ENCODE measurements at places on chromosomes 1 and 21.

DNA sequence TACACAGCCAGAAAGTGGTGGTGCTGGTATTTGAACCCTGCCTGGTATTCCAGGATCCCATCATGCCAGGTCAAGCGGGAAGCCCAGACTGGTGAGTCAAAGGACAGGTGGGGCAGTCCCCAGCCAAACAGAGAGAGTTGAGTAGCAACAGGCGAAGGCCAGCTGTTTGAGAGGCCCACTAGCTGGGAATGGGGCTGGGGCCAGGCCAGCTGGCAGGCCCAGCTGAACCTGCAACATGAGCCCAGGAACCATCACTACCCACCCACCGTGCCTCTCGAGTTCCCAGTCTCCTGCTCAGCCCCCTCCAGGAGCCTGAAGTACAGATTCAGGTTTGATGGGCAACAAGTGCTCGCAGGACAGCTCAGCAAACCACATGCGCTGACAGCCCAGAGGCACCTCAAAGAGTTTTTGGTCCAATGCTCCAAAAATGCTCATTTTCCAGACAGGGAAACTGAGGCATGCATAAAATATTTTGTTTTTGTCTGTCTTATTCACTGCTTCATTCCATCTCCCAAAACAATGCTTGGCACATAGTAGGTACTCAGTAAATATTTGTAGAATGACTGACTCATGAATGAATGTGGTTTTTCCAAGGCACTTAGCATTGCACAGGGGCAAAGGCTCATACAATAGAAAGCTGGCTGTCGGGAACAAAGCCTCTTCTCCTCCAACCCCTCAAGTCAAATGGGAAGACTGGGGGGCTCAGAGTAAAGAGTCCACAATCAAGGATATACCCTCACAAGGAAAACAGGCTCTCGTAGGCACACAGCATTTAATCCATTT lies 42.5 kb upstream of the CLIC4 start:
- no peaks in the 10 kb centered on the region for H3K36me3 ChIP-seq
- H3K27me3 ChIP-seq, result no peaks in the 10 kb centered on the region
- peaks cover 6% of the 10 kb centered on the region for H3K4me1 ChIP-seq
- DNase-seq, result no peak
- H3K27ac ChIP-seq, result no peak overlapping the region

DNA sequence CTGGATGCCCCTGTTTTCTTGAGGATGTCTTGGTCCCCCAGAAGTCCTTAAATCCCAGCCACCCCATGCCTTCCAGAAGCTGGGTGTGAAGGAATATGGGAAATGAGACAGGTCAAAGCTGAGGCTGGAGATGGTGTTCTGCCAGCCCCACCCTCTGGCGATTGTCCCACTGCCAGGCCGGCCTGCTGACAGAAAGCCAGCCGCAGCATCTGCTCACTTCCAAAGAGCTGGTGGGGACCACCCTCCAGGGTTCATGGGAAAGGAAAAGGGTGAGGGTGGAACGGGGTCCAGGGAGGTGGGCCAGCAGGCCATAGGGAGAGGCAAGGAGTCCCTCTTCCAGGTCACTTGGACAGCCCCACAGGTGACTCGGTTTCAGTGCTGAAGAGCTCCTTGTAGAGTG lies 1.9 kb upstream of the LINGO4 start:
- no peaks in the 10 kb centered on the region for H3K36me3 ChIP-seq
- H3K27me3 ChIP-seq, result peaks cover 1% of the 10 kb centered on the region
- H3K4me3 ChIP-seq, result no peak overlapping the region
- DNase-seq, result no peak

- peaks cover 52% of the 10 kb centered on the region for H3K4me1 ChIP-seq
- H3K27ac ChIP-seq, result no peak overlapping the region
- H3K27me3 ChIP-seq, result no peaks in the 10 kb centered on the region
- no peak overlapping the region for H3K4me3 ChIP-seq
Observed at GRCh38 chr21:37251294-37251634, 15.9 kb downstream of the VPS26C start.

GRCh38 chr1:225772848-225773247 lies 4.8 kb upstream of the SRP9 start:
- no peaks in the 10 kb centered on the region for H3K27me3 ChIP-seq
- no peak overlapping the region for H3K4me3 ChIP-seq
- H3K36me3 ChIP-seq, result peaks cover 2% of the 10 kb centered on the region
- no peak for DNase-seq
- peaks cover 15% of the 10 kb centered on the region for H3K4me1 ChIP-seq

GRCh38 chr1:210726621-210727020 lies 397.9 kb downstream of the HHAT start:
- H3K27me3 ChIP-seq, result peaks cover 3% of the 10 kb centered on the region
- DNase-seq, result no peak
- no peak overlapping the region for H3K4me3 ChIP-seq
- H3K4me1 ChIP-seq, result no peaks in the 10 kb centered on the region
- H3K36me3 ChIP-seq, result no peaks in the 10 kb centered on the region

DNA sequence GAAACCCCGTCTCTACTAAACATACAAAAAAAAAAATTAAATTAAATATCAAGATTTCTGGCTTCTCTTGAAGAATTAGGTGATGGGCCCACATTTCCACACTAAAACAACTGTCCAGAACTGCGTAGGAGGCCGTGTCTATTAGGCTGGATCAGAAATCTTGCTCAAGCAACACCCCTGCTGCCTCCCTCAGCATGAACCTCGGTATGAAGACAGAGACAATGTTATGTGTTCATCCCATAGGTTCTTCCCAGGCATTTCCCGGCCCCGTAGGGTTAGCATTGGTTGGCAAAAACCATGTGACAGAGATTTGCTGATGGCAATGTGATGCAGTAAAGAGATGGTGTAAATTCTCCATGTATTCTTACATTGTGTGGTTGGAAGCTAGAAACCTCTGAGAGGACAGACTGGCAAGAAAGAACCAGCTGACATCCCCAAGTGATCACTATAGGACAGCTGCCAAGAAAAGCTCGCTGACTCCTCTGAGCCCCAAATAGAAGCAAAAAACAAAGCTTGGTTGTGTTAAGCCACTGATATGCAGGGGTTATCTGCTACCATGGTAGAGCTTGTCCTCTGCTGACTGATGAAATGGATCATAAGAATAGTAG lies 34.5 kb downstream of the EBNA1BP2 start:
- H3K27ac ChIP-seq, result no peak overlapping the region
- no peak overlapping the region for H3K4me3 ChIP-seq
- no peak for DNase-seq
- H3K27me3 ChIP-seq, result peaks cover 24% of the 10 kb centered on the region

DNA sequence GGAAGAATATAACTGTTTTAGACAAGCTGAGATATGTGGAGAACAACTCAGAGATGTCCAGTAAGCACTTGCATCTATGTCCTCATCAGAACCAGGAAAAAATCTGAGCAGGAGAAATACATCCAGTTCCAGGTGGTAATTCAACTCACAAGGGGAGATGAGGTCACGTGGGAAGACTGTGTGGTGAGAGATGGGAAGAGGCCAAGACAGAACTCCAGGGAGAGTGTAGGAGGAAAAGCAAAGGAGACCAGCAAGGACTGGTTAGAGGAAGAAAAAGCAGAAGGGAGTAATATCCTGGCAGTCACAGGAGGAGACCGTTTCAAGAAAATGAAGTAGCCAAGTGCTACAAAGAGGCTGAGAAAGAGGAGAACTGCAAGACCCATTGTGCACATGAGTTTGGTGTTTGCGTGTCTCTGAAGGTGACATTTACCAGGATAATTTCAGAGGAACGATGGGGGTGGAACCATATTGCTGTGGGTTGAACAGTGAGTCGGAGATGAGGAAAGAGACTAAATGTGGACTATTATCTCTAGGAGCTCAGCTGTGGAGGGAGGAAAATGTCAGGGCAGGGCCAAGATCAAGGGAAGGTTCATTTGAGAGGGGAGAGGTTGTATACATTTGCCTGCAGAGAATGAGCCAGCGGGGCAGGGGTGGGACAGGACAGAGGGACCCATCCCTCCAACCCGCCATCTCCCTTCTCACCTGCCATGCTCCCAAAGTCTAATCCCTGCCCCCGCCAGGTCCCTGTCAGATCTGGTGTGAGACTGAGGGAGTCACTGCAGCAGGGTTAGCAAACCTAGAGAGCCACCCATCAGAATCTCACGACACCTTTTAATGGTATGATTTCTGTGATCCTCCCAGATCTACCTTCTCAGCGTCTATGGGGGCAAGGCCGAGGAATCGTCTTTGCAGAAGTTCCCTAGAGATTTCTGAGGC lies 24.9 kb downstream of the SUSD4 start:
- H3K4me3 ChIP-seq, result no peak overlapping the region
- peaks cover 2% of the 10 kb centered on the region for H3K4me1 ChIP-seq
- H3K36me3 ChIP-seq, result no peaks in the 10 kb centered on the region
- H3K27me3 ChIP-seq, result no peaks in the 10 kb centered on the region

DNA sequence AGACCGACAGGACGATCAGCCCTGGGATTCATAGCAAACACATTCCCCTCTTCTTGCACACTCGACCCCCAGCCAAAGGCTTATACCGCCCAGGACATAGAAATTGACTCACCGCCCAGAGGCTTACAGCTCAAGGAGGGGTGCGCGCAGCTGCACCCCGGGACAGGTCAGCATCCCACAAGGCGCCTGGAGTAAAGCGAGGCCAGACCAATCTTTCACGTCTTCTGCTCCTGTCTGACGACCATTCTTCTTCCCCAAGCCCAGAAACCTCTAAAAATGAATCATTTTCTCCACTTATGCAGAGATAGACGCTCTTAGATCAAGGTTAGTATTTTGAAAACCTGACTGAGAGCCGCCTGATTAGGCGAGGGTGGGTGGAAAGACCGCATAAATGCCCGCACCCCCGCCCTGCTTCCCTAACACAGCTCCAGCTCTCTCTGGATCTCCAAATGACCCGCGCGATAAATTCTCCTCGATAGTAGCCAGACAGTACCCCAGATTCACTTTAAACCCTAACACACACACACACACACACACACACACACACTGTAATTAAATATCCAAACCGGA lies 1.9 kb upstream of the LHX8 start:
- H3K4me3 ChIP-seq, result no peak overlapping the region
- no peak for DNase-seq
- peaks cover 20% of the 10 kb centered on the region for H3K4me1 ChIP-seq
- H3K27ac ChIP-seq, result no peak overlapping the region
- H3K36me3 ChIP-seq, result no peaks in the 10 kb centered on the region

DNA sequence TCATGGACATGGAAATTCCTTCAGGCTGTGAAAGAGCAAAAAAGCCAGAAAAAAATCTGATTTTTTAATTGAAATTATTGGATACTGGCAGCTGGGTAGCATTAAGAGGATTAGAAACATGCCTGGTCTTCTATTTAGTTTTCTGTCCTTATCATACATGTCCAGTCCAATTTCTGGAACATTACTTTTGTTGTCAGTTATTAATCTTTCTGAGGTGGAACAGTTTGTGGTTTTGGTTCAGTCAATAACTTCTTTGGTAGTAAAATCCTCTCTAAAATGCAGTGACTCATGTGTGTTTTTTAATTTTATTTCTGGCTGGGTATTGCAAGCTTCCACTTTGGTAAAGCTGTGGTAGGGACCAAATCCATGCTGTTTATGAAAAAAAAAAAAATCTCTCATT lies 687.0 kb upstream of the ADGRL2 start:
- no peak overlapping the region for H3K4me3 ChIP-seq
- H3K27me3 ChIP-seq, result no peaks in the 10 kb centered on the region
- no peak overlapping the region for H3K27ac ChIP-seq
- no peaks in the 10 kb centered on the region for H3K4me1 ChIP-seq
- H3K36me3 ChIP-seq, result no peaks in the 10 kb centered on the region

- H3K27me3 ChIP-seq, result no peaks in the 10 kb centered on the region
- H3K27ac ChIP-seq, result no peak overlapping the region
- H3K4me3 ChIP-seq, result no peak overlapping the region
- H3K4me1 ChIP-seq, result peaks cover 33% of the 10 kb centered on the region
- DNase-seq, result no peak
- no peaks in the 10 kb centered on the region for H3K36me3 ChIP-seq
Observed at GRCh38 chr1:158147401-158147800, 33.3 kb upstream of the CD1D start.

- H3K27me3 ChIP-seq, result no peaks in the 10 kb centered on the region
- peaks cover 5% of the 10 kb centered on the region for H3K36me3 ChIP-seq
- no peak for DNase-seq
- peaks cover 14% of the 10 kb centered on the region for H3K4me1 ChIP-seq
- peak overlapping the region; percentile 67 for H3K27ac ChIP-seq
- no peak overlapping the region for H3K4me3 ChIP-seq
Observed at GRCh38 chr1:35594005-35594760, 21.1 kb downstream of the TFAP2E start.

DNA sequence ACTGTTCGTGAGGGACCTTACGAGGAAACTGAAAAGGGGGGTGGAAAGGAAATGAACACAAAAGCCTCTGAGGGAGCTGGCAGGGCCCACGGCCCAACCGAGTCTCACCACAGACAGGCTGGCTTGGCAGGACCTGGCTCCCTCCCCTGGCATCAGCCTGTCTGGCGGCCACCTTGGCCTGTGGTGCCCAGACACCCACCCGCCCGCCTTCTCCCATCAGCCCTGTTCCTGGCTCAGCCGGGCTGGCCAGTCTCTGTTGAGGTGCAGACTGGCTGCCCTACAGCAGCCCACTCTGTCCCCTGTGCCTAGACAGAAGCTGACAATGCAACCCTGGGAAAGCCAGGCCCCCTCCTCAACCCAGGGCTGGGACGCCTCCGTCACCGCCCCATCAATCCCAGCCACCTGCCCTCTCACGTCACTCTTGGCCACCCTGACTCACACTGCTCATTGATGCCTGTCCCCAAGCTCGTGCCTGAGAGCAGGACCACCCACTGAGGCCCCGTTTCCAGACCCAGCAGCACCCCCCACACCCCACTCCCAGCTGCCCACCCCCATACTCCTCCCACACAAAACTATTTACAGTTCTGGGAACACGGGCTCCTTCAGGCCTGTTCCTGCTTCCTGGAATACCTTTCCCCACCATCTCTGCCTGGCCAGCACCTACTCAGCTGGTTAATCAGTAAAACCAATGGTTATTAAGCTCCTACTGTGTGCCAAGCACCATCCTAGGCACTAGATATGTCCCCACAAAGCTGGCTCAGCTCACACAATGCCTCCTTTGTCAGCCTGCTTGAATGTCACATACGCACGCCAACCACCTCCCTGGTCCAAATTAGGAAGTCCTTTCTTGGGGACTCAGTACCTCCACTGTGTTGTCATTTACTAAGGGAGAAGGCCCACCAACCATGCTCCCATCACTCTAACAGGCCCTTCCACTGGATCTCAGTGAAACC lies 22.7 kb downstream of the SDC3 start:
- DNase-seq, result no peak
- H3K27ac ChIP-seq, result no peak overlapping the region
- H3K36me3 ChIP-seq, result no peaks in the 10 kb centered on the region

GRCh38 chr21:38386967-38387366 lies 111.3 kb downstream of the ERG start:
- no peak for DNase-seq
- peaks cover 31% of the 10 kb centered on the region for H3K27me3 ChIP-seq
- H3K4me3 ChIP-seq, result no peak overlapping the region
- H3K27ac ChIP-seq, result no peak overlapping the region

All from naive thymus-derived CD8-positive, alpha-beta T cell (primary cell).